Substantia nigra (tissue), 51 donors: ENCODE measurements at places on chromosomes 2 and 18.

DNA sequence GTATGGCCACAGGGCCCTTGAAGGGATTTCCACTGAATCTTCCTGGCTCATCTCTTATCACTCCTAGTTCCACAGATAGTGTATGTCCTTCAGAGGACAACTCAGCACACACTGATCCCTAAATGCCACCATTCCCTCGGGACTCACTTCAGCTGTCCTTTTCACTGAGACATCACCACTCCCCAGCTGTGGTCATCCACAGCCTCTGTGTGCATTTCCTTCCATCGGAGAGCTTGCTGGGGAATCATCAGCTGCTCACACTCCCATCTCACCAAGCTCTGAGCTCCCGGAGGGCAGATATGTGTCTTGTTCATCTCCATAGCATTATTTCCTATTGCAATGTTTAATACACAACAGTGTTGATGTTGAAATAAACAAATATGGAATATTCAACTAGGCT, 759.5 kb downstream of the RNF144A start:
- DNase-seq = no peak

DNA sequence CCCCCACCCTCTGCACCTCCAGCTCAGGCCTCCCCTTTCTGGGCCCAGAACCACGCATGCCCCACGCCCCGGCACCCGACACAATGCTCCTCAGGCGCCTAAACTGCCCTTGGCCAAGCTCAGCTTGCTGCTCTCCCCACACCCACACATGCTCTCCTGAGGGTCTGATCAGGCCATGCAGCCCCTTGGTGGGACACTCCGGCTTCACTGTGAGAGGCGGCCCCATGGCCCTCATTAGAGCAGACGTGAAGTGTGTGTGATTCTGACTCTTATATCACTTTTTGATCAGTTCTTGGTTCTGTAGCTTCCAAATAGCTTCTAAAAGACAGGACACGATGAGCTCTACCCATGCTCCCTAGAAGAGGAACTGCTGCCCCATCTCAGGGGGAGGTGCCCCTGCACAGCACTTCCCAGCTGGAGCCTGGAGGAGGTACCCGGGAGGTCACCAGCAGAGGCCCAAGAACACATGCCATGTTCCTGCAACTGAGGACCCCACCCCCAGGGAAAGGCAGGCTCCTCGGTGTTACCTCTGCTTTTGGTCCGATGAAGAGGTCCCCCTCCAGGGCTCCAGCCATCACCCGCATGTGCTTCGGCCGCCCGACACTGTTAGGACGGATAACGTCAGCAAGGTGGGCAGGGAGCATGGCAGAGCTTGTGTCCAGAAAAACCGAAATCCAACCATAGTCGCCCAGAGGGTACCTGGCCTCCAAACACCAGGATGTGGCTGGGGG, 3.6 kb downstream of the ACTR1B start:
- no peak for DNase-seq

DNA sequence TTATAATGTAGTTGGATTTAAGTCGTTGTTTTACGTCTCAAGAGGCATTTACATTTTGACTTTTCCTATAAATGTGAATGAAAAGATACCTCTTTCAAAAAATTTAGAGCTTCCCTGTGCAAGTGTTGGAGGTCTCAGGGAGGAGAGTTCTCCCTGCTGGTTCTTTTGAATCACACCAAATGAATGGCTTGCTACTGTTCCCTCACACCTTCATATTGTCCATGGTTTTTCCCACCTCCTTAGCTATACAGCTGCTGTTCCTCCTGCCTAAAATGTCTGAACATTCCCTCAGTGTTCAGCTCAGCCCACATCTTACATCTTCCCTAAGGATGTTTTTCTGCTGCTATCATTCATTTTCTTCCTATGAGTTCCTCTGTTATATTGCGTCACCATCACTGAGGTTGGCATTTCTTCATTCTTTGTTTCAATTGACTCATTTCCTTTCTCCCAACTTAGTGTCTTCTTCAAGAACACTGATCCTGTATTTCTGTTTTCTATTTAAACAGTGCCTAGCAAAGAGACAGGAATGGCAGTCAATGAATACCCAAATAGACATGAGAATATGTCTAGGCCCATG, 46.0 kb downstream of the COX7A2L start:
- no peak for DNase-seq

DNA sequence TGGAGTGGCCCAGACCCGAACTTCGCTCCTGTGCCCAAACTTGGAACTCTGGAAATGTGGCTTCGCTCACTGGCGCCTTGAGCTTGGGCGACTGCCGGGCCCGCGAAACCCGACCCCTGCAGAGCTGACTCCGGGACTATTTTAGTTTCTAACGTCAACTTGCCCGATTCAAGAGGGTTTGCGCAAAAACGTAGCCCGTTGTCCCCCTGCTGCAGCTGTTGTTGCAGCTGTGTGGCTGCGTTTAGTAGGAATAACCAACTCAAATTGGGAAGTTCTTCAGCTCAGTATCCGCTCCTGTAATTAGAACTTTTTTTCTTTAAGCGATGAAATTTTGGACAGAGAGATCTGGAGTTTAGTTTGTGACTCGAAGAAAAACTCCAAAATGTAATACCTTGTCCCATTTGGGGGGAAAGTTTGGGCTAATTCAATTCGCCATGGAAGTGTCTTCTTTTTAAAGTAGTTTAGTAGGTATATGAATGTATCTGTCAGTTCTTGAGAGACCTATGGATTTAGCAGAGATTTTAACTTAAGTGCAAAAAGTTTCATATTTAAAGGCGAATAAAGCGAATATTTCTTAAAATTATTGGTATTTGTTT, 559 bp downstream of the MYL12A start:
- no peak for DNase-seq

- DNase-seq = no peak
These were observed 41.6 kb downstream of the INO80C start for GRCh38 chr18:35455926-35456763.

GRCh38 chr2:18961991-18962421, 372.6 kb upstream of the NT5C1B start:
- no peak for DNase-seq

- no peak for DNase-seq
These were observed 22.7 kb downstream of the TMEM87B start for GRCh38 chr2:112077814-112078213.

DNA sequence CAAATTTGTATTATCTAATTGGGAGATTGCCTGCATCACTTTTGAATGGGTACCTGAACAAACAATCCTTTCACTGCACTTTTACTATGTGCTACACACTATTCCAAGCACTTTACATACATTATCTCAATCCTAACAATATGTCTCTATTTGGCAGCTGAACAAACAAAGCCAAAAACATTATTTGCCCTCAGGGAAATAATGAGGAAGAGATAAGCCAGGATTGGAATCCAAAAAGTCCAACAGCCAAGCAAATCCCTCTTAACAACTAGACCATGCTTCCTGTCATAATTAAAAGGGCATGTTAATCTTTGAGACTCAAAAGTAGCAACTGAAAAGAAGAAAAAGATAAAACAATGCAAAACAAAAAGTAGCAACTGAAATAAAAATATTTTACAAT, 32.1 kb downstream of the RPRD1A start:
- DNase-seq = no peak

GRCh38 chr2:110121592-110121991, 6.0 kb upstream of the MALL start:
- DNase-seq = no peak
